ENCODE measurements at places on chromosomes 1 and 21.

DNA sequence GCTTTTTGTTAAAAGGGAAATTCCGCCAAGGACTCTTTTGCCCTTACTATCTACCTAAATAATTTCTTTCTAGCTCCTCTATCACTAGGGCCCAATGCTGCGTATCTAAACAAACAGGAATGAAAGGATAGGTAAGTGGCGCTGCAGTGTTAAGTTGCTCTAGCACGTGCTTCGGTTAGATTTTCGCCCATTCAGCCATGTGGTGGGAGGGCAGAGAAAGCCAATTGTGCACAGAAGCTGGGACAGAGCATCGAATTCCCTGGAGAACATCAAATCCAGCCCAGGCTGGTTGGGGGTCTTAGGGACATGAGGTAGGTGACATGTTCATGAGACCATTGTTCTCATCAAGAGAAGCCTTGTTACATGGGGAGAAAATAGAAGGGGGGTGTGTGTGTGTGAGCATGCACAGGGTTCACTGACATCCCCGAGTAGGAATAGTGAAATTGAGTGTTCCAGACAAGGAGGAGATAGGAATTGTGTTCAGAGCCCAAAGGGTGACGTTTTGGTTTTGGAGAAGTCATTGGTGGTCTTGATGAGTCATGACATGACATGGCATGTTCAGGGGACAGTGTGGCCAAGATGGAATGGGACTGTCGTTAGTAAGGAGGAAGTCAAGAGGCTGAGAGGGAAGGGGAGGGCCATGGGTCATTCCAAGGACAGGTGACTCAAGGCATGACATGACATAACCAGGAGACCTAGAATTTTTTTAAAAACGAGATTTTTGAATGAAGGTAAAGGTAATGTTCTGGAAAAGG lies 107.1 kb downstream of the TLR5 start:
- DNase-seq, result no peak

DNA sequence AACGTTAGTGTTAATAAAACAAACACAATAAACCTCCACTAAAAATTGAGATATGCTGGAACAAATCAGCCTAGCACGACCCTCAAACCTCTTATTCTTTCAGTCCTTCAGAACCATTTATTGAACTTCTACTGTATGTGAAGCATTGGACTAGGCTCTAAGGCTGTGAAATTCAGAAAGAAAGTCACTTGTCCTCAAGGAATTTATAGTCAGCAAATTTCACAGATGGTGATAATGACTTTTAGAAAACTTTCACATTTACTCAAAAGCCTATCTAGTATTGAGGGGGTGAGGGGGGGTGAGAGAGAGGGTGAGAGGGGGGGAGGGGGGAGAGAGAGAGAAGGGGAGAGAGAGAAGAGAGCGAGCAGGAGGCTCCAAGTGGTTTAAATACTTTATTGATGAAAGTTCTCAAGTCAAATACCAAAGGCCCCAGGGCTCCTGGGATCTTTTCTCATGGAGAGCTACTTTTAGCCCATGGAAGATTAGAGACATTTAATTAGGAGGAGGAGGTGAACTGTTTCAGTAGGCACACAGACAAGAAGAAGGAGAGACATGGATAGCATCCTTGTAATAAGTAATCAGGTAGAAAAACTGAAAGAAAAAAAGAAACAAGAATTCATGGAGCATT lies 66.3 kb upstream of the SSX2IP start:
- no peak for DNase-seq

GRCh38 chr21:24832961-24833360 lies 774.3 kb downstream of the MRPL39 start:
- DNase-seq, result no peak

DNA sequence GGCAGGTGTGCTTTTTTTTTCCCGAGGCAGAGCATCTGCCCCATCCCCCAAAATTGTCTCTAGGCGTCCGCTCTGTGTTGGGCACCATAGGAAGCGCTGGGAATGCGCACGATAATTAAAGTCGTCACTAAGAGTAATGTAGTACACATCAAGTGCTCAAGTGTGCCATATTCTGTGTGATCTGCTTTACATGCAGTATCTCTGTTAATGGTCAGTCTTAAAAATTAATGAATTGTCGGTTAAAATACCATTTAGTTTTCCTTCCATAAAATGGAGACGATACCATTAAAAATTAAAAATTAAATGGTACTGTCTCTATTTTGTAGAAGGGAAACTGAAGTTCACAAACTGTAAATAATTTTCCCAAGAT lies 544 bp upstream of the CCT8 start:
- no peak for DNase-seq
